ENCODE measurements at places on chromosomes 1 and 21. TPM values are rescaled to one million over a fixed set of nuclear protein-coding genes. Genes with fewer than 3 reads are reported as not detected.
A peak's percentile ranks its signal among the peaks of the same experiment; 100 is the strongest.

The LRRC39 gene
- total RNA-seq: 0.58 TPM

The PTTG1IP gene
- total RNA-seq: 244 TPM

The MIXL1 gene
- not detected for total RNA-seq

The AGT gene
- total RNA-seq: 1.8 TPM

The MYOG gene
- total RNA-seq: not detected

The NLRP3 gene
- 4.9 TPM for total RNA-seq

The PBX1 gene
- 56.7 TPM for total RNA-seq

DNA sequence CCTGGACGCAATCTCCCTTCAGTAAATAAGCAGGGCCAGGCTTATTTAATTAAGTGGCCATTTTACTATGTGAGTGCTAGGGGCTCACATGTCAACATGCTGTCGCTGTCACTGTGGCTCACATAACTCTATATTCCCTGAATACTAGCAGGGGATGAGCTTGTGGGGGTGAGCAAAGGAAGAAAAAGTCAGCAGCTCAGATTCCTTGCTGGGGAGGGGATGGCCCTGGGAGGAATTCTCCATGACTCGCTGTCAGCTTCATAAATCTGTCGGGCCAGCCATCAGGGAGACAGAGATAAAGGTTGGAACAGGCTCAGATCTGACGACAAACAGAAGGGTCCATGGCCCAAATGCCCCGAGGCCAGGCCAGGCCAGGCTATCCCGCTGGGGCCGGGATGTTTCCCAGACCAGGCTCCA, 26.0 kb upstream of the PLEKHG5 start:
- no peak for DNase-seq

DNA sequence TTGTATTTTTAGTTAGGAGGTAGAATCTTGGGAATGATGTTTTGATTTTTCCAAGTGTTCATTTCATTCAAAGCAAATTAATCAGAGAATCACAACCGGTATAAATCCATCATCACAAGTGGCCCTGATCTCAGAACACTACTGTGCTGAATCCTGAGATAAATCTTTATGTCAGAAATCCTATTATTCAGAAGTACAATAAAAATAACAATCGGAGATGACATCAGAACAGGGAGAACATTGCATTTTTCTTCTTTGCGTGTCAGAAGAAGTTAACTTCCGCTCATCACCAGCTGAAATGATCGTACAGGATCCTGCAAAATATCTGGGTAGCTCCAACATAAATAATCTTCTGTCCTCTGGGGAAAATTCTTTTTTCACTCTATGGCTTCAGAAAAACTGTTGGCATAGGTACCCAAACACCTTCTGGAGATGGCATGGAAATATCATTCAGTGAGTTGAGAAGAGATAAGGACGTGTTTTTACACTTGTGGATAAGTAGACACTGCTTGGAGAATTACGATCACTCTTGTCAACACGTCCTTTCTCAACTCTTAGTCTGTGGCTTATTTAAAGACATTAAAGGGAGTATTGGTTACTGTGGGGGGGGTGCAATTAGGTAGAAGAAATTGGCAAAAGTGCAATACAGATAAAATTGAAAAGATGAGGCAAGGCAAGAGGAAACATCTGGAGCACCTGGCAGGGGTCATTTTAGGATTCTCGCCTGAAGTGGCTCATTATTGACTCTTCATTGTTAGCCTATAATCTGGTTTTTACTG, 46.9 kb upstream of the SMYD2 start:
- no peak for DNase-seq

DNA sequence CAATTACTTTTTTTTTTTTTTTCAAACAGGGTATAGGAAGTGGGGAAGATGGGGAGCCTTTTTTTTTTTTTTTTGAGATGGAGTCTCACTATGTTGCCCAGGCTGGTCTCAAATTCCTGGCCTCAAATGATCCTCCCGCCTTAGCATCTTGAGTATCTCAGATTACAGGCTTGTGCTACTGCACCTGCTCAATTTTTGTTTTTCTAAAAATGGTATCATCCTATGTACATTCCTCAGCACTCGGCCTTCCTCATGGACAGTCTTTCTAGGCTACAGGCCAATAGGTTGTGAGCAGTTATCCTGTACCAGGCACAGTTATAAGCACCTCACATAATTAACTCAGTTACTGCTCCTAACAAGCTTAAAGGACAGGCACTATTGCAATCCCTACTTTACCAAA, 132.1 kb upstream of the EDN2 start:
- DNase-seq: no peak

DNA sequence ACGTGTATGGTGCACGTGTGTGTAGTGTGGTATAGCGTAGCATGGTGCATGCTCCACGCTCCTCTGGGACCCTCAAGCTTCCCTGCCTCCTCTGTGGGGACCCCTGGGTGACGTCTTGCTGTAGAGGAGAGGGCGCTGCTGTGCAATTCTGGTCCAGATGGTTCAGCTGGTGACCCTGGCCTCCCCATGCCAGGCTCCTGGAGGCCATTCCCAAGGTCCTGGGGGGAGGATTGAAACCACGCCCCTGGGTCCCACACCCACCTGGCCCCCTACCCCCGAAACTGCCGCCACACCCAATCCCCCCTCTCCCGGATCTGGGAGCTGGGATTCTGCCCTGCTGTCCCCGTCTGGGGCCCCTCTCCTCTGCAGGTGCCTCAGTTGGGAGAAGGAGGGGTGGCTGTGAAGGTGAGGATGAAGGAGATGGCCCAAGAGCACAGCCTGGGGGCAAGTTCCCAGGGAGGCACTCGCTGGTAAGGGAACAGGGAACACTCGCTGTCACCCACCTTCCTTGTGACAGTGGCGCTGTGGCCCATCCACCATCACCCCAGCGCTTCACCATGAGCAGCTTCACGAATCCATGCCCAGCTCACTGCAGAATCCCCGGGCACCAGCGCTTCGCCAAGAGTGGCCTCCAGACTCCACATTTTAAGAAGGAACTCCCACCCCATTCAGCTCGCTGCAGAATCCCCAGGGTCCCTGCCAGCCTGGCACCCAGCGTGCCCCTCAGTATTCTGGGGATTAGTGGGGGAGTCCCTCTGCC, 38.0 kb downstream of the WDR4 start:
- DNase-seq: peak; percentile 59

DNA sequence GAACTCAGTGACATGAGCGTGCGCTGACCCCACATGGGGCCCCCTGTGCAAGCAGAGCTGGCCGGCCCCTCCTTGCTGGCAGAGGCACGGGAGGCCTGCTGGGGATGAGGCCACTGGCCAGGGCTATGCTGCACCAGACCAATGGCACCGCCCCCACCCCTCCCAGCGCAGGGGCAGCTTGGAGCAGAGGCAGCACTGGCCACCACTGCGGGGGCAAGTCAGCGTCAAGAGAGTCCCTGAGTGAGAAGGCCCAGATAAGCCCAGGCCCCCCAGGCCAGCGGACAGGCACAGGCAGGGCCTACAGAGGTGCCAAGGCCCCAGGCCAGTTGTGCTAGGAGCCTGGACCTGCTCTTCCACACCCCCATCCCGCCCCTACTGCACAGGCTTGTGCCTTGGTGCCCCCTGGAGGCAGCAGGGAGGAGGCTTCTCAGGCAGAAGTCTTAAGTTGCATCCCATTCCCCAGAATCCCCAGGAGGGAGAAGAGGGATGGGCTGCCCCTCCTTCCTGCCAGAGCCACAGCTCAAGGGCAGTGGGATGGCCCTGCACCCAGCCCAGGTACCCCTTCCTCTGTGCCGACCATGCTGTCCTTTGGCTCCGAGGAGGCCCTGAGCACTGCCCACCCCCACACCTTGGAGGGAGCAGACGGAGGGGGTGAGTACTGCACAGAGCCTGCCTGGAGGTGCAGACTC, 35.8 kb downstream of the EPHX1 start:
- DNase-seq: peak; percentile 83

DNA sequence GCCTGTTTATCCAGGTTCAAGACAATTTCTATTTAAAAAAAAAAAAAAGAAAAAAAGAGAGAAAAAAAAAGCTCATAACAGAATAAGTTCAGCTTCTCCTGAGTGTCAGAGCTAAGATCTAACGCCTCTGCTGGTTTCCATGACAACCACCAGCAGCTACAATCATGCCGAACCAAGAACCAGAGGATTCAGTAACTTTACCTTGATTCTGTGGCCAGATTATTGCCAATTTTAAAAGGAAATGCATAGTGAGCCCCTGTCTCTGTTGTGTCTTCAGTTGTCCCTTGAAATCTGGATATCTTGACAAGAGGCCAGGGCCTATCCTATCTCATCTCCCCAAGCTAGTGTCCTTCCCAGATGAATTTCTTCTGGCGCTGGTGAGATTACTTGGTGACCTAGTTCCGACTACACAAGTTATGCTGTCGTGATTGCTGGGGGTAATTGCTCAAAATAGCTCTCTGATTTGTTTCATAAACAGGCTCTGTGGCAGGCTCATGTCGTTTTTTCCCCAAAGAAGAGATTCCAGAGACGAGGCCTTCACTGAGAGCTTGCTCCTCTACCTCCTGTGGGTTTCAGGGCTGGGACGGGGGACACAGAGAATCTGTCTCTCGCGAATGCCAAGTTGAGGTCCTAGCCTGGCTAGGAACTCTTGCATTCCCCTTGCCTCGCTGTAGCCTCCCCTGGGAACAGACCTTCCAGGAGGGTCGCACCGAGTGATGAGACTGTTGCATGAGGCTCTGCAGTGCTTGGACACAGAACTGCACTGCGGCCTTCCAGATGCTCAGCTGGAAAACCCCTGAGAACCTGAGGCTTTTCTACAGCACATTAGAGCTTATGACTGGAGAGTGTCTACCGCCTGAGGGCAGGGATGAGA, 32.4 kb upstream of the SCCPDH start:
- no peak for DNase-seq

GRCh38 chr1:85202092-85202863, 1.5 kb upstream of the SYDE2 start:
- no peak for DNase-seq

GRCh38 chr1:214102907-214103306, 115.1 kb downstream of the PROX1 start:
- no peak for DNase-seq

DNA sequence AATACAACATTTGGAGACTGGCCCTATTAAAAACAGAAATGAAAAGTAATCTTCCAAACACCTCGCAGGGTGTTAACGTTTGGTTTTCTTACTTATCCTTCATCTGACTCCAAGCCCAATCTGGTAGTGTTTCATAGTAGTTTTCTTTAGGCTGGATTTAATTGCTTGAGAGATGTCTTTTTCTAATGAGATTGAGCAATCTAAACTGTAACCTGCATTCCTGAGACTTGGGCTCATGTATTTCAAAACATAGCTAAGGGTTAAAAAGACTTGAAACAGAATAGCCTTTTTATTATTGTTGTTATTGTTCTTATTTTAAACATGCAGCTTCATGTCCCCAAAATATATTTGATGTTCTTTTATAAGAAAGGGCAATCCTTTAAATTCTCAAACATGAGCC, 278.9 kb downstream of the TGFB2 start:
- no peak for DNase-seq

Measured in upper lobe of right lung (tissue), 1 donor.